Substantia nigra (tissue), 51 donors: ENCODE measurements at places on chromosomes 12 and 14.

GRCh38 chr12:110165540-110166159 is 41.5 kb downstream of the IFT81 start:
- no peak for DNase-seq

GRCh38 chr12:116661341-116661740 is 76.5 kb downstream of the SPRING1 start:
- DNase-seq, result peak; percentile 5

GRCh38 chr12:39990122-39991101 is 115.5 kb downstream of the SLC2A13 start:
- DNase-seq, result peak; percentile 7

DNA sequence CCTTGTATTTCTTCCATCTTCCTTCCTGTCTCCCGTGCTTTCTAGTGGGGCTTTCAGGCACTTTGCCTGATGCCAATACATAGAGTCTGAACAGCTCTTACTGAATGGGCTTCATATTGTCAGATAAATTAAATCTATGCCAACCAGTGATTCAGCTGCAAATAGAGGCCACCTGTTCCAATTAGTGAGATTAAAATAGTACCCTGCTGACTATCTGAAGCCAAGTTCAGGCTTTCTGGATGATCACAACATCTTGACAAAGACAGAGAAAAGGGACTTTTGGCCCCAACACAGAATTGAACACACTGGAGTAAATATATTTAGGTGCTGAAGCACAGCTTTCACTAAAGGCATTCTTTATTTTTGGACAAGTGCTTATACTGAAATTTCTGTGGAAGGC is 11.8 kb downstream of the TMCC3 start:
- no peak for DNase-seq

GRCh38 chr14:31219169-31219568 is 11.6 kb upstream of the HECTD1 start:
- DNase-seq, result no peak

DNA sequence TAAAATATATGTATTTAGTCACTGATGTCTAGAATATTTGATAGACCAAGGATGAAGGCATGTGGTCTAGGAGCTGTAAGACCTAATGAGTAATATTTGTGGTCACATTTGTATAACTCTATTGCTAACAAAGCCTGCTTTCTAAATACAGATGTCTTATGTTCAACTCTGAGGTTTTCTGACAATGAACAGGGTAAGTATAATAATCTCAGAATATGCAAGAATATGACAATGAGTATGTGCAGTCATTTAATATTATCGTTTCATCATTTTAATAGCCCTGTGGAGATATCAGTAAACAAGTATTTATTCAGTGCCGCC is 389.6 kb downstream of the LRIG3 start:
- DNase-seq, result no peak
